Tongue (tissue), 3 donors: ENCODE measurements at places on chromosomes 13 and 19.

DNA sequence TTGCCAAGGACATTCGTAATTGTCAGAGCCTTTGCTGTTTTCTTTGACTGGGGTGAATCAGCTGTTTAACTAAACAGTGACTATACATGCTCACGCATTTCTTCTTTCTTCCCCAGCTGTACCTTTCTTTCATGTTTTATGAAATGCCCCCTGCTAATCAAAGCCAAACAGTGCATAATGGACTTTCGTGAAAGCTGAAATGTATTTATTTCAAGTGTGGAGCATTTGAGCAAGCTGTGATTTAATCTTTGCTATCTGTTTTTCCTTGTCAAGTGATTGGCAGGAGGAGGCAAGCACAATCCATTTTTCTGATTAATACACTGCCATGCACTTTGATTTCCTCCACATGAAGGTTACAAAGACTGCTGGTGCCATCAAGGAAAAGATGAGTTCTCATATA lies 831.7 kb upstream of the SPRY2 start:
- no peak for DNase-seq

DNA sequence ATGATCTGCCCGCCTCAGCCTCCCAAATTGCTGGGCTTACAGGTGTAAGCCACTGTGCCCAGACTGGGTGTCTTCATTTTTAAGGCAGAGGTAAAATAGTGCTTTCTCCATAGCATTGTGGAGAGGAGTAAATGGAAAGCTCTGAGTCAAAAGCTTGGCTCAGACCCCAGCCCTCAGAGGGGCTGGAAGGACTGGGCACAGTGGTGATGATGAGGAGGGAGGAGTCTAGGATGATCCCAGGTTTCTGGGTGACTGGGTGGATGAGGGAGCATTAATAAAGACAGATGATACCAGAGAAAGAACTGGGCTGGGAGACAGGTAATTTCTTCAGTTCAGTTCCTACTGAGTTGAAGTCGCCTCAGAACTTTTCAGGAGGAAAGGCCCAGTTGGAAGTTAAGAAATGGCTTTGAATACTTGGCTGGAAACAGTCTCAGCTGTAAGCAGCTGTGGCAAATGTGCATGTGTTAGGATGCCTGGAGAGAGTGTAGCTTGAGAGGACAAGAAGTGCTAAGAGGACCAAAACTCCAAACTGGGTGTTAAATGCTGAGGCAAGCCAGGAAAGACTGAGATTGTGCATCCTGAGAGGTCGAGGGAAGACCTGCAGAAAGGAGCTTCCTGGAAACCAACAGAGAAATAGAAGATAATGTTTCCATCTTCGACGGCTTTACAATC lies 37.1 kb upstream of the MEDAG start:
- DNase-seq: peak; percentile 82

DNA sequence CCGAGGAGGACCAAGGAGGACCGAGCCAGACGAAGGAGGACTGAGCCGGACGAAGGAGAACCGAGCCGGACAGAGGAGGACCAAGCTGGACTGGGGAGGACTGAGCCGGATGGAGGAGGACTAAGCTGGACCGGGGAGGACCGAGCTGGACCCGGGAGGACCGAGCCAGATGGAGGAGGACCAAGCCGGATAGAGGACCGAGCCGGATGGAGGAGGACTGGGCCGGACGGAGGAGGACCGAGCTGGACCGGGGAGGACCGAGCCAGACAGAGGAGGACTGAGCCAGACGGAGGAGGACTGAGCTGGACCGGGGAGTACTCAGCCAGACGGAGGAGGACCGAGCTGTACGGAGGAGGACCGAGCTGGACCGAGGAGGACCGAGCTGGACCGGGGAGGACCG lies 3.2 kb downstream of the PIP5K1C start:
- DNase-seq: no peak

- no peak for DNase-seq
Observed at GRCh38 chr19:28472843-28473242, 740.1 kb downstream of the UQCRFS1 start.

- no peak for DNase-seq
Observed at GRCh38 chr19:8090950-8091349, 38.4 kb downstream of the CCL25 start.

DNA sequence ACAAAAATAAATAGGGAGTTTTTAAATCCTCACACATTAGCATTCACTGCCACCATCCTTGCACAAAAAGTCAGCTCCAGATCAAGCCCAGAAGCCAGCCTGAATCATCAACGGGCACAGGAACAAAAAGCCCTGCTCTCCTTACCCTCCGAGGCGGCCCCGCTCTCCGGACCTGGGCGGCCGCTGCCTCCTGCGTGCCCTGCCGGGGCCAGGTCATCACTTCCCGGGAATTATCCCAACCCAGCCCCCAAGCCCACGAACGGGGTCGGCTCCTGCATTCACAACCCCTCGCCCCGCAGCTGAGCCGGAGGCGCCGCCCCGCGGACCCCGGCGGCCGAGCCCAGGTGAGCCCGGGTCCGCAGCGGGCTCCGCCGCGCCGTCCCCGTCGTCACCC lies 754 bp downstream of the DNAJB1 start:
- DNase-seq: no peak

- no peak for DNase-seq
Observed at GRCh38 chr13:94272038-94272437, 207.4 kb downstream of the DCT start.

DNA sequence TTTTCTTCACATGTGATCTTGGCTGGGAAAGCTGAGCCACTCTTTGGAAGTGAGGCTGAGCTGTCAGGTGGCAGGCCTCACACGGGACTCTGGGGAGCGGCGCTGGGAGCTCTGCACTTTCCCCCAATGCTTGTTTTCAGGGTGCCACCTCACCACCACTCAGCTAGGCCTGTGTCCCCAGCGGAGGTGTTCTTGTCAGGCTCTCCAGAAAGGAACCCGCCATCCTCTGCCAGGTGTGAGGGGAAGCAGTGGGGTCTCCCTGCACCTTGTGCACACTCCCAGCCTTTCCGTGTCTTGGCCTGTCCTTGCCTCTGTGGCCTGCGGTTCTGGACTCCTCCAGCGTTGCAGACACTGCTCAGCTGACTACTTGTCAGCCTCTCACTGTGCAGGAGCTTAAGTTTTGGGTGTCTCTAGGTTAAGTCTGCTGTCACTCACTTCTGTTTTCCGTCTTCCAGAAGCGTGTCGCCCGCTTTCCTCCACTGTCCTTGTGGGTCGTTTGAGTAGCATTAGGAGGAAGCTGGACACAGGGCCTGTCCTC lies 51.9 kb downstream of the GGACT start:
- DNase-seq: no peak

DNA sequence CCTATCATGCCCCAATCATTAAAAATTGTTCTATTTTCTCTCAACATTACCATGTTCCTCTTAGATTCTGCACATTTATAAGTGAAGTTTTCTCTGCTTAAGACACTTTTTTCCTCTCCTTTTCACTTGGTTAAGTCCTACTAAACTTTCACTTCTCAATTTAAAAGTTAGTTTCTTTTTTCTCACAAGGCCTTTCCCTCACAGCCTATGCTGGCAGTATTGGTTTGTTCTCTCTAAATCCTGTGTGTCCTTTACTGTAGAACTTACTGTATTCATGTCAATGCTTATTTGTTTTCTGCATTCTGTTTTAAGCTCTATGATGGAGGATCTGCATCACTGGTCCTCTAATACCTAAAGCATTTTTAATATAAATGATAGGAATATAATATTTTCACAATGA lies 2816.6 kb downstream of the PCDH9 start:
- no peak for DNase-seq

- no peak for DNase-seq
Observed at GRCh38 chr13:62908321-62908720, 1492.7 kb upstream of the PCDH20 start.

- no peak for DNase-seq
Observed at GRCh38 chr19:50341091-50341564, 12.0 kb upstream of the KCNC3 start.

DNA sequence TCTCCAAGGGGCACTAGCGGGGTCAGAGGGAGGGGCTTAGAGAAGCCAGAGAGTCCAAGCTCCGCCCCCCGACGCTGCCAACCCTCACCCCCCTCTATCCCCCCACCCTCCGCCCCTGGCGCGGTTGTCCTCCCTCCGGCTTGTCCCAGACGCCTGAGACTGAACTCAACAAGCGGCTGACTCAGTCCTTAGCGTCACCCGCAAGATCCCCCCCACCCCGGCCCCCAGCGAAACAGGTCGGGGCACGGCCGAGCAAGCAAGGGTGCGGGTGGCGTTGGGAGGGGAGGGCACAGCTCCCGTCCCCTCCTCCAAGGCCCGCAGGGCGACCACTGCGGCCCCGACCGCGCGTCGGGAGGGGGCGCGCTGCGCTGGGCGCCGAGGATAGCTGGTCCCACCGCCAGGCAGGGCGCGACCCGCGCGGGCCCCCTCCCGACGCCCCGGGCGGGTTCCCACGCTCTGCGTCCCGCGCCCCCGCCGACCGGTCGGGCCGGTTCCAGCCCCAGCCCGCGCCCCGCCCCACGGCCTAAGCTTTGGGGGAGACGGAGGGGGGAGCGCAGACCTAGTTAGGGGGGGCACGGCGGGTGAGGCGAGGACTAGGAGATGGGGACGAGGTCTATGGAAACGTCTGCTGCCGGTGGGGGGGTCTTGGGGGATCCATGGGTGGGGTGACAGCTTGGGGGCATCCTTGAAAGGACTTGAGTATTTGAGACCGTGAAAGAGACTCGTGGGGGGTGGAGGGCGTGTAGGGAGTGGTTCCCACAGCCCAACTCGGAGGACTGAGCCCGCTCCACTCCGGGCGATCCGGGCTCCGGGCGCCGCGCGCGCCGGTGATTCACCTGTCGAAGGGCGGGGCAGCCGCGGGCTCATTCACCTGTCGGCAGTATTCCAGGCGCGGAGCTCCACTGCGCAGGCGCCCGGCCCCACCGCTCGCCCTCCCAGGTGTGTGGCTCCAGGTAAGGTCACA lies 5.1 kb downstream of the NOTCH3 start:
- DNase-seq: peak; percentile 84

GRCh38 chr13:51420681-51421490 lies 31.9 kb downstream of the INTS6 start:
- DNase-seq: no peak

- peak; percentile 83 for DNase-seq
Observed at GRCh38 chr19:35213663-35214632, 14.6 kb downstream of the FAM187B start.

DNA sequence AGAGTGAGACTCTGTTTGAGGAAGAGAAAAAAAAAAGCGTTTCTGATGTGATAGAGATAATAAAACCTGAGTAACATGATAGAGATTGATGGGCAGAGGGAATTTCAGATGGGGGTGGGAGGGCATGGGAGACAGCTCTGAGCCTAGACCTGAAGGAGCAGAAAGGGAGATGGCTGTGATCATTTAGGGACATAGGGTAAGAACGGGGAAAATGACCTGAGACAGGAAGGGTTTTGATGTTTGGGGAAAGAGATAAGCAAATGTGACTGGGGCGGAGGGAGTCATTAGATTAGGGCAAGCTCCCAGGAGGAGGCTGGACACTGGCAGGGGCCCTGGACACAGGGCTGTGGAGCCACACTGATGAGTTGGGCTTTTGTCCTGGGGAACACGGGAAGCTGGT lies 6.1 kb downstream of the ZNF320 start:
- DNase-seq: no peak
